ENCODE measurements at places on chromosomes 7 and 10.

DNA sequence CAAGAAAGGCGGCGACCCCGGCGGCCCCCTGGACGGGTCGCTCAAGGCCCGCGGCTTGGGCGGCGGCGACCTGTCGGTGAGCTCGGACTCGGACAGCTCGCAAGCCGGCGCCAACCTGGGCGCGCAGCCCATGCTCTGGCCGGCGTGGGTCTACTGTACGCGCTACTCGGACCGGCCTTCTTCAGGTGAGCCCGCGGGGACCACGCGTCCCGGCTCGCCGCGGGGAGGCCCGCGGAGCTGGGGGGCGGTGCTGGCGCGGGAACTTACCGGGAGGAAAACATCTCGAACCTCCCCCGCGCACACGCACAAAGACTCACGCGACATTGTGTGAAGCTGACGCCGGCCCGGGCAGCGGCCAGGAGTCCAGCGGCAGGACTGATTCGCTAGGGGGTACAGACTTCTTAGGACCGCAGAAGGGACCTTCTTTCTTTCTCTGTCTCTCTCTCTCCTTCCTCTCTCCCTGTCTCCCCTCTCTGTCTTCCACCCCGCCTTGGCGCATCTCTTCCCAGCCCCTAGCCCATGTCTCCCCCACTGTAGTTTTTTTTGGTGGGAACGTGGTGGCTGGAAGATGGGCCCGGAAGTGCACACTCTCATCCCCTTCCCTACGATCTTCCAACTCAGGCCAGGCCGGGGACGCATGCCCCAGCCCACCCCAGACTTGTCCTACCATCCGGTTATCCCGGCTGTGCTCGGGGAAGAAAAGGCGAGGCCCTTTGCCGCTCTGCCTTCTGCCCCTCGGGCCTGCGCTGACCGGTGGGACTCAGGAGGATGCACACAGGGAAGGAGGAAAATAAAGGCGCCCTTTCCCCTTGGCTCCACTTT, 1.2 kb downstream of the EN2 start:
- no peak for DNase-seq

DNA sequence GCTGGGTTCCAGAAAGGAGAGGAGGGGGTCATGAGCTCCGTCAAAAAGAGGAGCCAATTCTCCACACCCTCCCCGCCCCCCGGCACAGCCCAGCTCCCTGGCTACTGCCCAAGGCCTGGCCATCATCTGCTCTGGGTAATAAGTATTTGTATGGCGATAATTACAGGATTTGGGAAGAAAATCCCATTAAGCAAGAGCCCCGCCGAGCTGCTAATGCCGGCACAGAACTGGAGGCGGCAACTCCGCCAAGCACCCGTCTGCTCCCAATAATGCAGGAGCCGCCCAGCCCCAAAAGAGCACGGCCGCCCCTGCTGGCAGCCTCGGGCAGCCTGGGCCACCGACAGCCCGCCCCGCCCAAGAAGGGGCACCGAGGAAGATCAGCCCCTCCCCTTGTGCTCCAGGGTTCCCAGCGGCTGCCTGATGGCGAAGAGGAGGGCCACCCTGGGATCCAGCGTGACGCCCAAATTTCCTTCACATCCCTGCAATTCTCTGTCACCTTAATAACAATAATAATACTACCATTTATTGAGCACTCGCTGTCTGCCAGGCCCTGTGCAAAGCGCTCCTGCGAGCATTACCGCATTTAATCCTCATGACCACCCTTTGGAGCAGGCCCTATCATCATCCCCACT, 5.9 kb downstream of the SLIT1 start:
- no peak for DNase-seq

- peak; percentile 84 for DNase-seq
These were observed 25.1 kb upstream of the DDIT4 start for GRCh38 chr10:72248468-72249151.

DNA sequence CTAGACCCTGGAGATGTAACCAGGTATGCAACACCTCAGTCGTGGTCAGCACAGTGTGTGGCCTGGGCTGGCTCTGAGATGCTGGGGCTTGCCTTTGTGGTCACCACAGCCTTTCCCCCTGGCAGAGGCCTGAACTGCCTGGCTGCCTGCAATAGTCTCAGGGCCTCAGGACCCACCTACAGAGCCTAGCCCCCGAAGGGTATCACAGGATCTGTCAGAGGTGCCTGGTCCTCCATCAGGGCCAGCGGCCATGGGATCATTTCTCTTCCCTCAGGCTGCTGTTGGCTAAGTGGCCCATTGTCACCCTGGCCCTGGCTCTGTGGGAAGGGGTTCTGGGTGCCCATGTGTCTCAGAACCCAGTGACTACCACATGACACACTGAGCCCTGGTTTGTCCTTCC, 141.6 kb downstream of the CYP26A1 start:
- no peak for DNase-seq

DNA sequence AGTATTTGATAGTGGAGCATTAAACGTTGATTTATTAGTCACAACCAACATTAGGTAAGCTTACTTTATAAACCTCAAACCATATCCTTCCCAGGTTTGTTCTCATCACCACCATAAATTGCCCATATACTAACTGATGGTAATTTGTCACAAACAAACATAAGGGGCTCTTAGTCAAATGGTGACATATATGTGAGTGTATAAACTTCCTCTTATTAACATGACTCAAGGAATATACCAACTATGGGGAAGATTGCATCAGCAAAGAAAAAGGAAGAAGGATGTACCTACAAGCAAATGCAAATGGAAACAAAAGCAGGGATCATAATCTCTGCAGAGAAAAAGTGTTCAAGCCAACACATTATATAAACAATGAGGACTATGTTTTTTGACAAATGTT, 418.2 kb upstream of the AKR1E2 start:
- DNase-seq, result no peak

- DNase-seq, result no peak
These were observed 86.7 kb downstream of the MICU1 start for GRCh38 chr10:72539137-72539536.

GRCh38 chr10:72611783-72612182, 14.1 kb downstream of the MICU1 start:
- peak; percentile 34 for DNase-seq

- peak; percentile 49 for DNase-seq
These were observed at the start of gene SFXN2 for GRCh38 chr10:102714621-102715455. Gene SFXN2 (plus strand): TSS chr10:102714636. CDS start chr10:102726637, 12,001 bp downstream.

- DNase-seq, result no peak
These were observed 59.7 kb downstream of the HIPK2 start for GRCh38 chr7:139718141-139718540.

GRCh38 chr7:106534271-106534846, 126.6 kb downstream of the CCDC71L start:
- peak; percentile 58 for DNase-seq

DNA sequence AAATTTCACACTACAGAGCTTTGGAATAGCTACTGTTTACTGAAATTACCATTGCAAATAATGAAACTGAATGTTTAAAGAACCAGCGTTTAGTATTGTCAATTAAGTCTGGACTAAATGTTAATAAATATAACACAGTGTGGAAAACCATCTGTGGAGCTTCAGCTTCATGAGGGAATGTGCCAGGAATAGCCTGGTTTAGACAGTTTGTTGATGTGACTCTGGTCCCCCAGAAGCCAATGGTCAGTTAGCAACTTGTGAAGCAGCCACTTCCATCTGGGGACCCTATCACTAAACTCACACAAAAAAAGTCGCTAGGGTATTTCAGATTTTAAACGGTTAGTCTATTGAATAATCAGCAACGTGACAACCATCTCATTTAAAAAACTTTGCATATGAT, 207.8 kb downstream of the RAMP3 start:
- DNase-seq, result no peak

DNA sequence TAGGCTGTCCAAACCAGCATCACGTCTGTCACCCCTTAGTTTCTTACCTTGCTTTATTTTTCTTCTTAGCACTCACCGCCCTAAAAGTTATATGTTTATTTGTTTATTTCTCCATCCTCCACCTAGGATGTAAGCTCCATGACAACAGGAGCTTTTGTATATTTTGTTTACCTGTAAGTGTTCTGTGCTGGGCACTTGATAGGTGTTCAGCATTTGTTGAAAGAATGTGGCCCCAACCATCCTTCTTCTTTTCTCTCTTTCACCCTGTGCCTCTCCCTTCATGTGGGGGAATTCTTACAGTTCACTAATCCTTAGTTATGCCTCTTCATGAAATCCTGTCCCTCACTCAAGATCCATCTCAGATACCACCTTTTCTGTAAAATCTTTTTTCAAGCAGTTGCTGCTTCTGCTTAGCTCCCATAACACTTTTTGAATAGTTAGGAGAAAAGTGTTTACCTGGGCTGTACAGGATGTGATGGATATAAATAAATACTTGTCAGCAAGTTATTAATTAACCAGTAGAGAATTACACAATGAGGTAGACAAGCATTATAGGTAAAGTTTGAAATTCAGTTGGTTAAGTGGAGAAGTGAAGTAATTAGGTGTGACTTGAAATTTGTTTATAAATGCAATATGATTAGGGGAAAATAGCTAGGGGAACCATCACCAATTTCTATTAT, 9.7 kb downstream of the AHR start:
- no peak for DNase-seq

DNA sequence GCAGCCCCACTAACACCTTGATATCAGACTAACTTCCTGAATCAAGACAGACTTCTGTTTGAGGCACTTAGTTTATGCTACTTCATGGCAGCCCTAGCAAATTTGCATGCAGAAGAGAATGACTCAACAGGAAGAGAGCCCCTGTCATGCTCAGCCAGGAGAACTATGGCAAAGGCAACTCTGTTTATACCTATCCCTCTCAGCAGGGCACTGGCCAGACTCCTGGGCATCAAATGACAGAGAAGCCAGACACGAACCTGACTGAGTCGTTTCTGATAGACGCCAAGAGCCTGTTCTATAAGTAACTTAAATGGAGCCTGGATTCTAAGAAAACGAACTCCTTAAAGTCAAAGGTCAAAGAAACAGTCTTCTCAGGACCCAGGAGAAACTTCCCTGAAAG, 50.9 kb upstream of the UNC5B start:
- DNase-seq, result no peak

- peak; percentile 71 for DNase-seq
These were observed 164.7 kb downstream of the CAMK1D start for GRCh38 chr10:12513775-12514673.

DNA sequence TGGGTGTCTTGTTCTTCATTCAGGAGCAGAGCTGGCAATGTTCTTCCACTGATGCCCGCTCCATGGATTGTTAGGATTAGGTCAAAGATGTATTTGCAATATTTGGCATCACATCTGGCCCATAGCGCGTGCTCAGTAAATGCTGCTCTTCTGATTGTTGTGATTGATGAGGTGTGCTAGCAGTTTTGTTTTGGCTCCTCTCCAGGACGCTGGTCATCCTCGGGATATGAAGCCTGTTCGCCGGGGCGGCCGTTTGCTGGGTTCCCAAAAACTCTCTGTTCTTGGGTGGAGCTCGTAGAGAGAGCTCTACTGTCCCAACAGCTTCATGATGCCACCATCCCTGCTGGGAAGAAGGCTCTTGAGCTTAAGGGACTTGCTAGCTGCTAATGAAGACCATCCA, 96.9 kb downstream of the XRCC2 start:
- no peak for DNase-seq

- DNase-seq, result no peak
These were observed 155.2 kb downstream of the PRKAG2 start for GRCh38 chr7:151721694-151722093.

DNA sequence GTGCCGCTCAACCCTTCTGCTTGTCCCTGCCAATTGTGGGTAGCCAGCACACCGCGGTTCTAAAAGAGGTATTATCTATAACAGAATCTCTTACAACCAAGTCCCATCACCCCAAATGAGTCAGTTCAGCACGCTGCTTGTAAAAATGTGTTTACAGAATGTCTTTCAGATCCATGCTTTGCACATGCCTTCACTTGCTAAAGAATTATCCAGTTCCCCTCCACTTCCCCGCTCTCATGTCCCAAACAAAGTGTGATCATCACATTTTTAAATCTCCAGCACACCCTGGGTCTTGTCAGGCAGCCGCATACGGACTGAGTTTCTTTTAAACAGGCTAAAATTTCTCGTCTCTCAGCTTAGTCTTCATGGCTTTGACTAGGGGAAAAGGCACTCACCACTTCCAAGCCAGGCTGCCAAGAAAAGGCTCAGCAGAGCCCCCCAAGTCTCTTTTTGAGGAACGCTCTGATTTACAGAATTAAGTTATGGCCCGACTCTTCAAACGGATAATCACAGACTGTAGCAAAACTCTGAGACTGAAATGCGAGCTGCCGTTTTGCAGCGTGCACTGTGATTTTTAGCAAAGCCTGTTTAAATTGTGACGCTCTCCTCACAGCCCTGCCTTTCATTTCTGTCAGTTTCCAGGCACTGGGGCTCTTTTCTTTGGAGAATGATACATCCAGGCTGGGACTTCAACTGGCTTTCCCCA, 29.8 kb upstream of the FGFR2 start:
- no peak for DNase-seq

- DNase-seq, result no peak
These were observed 103.4 kb downstream of the TRRAP start for GRCh38 chr7:98981701-98982100.

DNA sequence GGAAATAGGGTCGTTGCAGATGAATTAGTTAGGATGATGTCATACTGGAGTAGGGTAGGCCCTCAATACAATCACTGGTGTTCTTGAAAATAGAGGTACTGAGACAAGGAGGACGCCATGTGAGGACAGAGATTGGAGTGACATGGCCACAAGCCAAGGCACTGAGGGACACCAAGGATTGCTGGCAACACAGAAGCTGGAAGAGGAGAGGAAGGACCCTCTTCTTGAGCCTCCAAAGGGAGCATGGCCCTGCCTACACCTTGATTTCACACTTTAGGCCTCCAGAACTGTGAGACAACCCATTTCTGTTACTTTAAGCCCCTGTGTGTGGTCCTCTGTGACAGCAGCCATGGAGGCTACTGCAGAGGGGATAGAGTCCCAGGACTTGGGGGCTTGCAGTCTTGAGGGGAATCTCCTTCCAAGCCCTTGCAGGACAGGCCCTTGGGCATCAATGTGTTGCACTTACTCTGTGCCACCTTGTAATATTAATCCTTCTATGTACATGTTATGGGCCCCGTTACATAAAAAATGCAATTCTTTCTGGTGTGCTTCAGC, 3.7 kb upstream of the AOC1 start:
- DNase-seq, result no peak

DNA sequence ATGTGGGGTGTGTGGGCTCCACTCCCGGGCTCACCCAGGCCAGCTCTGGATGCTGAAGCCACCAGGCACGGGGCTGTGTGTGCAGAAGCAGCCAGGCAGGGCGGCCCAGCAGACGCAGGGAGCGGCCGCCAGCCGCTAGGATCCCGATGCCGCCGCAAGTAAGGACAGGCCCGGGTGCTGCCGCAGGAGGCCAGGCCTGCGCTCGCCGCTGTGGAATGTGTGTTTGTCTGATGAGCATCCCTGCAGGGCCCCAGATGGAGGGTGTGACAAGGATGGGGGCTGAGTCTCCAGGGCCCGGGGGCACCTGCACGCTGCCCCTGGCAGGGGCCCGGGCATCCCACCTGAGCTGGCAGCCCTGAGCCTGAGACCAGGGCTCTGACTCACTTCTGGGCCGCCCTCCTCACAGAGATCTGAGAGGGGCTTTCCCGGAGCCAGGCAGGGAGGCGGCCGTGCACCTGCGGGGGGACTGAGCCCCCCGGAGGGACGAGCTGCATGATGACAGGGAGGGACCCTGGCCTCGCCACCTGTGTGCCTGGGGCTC, 101.5 kb downstream of the FOXL3 start:
- DNase-seq, result no peak

- DNase-seq, result no peak
These were observed 75.3 kb downstream of the GAD2 start for GRCh38 chr10:26291721-26292480.
